ENCODE measurements at places on chromosomes 2 and 18.

DNA sequence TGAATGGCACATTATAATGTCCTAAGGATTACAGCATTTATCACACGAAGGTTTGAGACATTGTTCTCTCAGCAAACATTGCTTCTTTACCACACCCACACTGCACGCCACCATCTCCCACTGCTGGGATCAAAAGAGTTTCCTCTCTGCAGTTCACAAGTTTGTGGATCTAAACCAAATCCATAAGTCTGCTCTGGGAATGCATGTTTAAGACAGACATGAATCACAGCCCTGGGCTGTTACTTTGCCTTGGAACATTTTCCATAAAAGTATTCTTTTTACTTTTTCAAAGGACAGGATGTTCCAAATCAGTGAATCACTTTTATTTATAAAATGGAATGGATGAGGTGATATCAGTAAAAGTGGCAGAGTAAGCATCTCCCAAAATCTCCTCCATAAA lies 36.1 kb downstream of the STPG4 start:
- no peak for DNase-seq

DNA sequence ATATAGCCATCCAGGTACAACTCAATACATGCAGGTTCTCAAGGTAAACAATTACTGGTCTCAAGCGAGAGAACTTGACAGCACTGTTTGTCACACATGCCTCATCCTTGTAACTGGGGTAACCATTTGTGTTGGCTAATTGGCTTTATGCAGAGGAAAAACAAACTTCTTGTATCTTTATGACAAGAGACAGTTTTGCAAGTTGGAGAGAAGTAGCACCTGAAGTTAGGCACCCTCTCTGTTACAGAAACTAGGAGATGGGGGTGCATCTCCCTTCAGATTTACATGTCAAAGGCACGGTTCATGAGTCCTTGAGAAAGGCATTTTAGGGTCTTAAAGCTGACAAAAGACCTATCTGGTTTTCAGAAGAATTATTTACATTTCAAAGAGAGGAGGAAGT lies 241.7 kb downstream of the CD226 start:
- no peak for DNase-seq

DNA sequence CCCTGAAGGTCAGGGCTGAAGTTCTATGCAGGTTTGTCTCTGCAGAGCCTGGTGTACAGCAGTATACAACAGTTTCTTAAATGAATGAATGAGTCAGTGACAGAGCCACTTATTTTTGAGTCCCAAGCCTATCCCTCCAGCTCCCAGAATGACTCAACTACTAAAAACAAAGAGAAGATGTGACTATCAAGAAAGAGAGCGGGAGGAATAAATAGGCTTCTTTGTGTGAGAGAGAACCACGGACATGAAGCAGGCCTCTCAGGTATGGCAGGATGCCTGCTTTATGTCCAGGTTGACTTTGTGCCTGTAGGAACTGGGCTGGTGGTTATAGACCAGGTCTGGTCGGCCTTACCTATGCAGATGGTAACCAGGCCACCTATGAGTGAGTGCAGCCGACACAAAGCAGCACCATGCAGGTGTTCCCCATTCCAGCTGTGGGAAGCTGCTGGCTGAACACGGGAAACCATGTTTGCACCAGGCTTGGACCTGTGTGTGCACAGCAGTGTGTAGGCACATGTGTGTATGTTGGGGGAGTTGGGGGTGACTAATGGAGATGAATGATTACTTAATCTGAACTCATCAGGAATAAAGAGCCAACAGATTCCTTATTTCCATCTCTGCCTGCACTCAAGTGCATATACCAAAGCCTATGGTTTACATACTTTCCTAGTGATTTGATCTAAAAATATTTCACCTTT lies 171.0 kb downstream of the OSR1 start:
- DNase-seq = no peak

- no peak for DNase-seq
Measured at GRCh38 chr2:204860274-204860673, 315.0 kb downstream of the PARD3B start.

GRCh38 chr18:55515214-55515613 lies 72.8 kb downstream of the TCF4 start:
- no peak for DNase-seq

GRCh38 chr2:145789636-145790035 lies 1269.7 kb upstream of the ZEB2 start:
- no peak for DNase-seq

- no peak for DNase-seq
Measured at GRCh38 chr18:68219872-68220271, 495.0 kb downstream of the TMX3 start.

GRCh38 chr18:64401268-64402060 lies 252.6 kb upstream of the LINC00305 start:
- DNase-seq = no peak

DNA sequence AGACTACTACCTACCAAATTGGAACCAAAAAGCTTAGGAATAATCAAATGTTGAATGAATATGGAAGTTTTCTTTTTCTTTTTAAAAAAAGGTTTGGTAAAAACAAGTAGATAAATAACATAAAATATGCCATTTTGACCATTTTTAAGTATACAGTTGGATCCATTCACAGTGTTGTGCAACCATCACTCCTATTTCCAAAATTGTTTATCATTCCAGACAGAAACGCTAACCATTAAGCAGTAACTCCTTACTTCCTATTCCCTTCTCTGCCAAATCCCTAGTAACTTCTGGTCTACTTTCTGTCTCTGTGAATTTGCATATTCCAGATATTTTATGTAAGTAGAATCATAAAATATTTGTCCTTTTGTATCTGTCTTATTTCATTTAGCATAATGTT lies 39.8 kb downstream of the CD302 start:
- DNase-seq = no peak

- DNase-seq = no peak
Measured at GRCh38 chr2:235587202-235587601, 93.4 kb downstream of the AGAP1 start.

GRCh38 chr2:7225848-7226247 lies 308.6 kb downstream of the RNF144A start:
- no peak for DNase-seq

DNA sequence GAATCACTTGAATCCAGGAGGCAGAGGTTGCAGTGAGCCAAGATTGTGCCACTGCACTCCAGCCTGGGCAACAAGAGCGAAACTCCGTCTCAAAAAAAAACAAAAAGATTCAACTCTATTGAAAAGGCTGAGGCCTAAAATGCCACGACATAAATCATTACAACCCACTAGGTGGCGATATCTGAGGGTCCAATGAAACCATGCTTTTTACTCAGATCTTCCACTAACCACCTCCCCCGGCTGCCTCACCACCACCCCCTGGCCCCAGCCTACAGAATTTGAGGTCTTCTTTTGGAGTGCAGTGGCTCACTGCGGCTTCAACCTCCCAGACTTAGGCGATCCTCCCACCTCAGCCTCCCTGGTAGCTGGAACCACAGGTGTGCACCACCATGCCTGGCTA lies 57.5 kb downstream of the AP1S3 start:
- no peak for DNase-seq

GRCh38 chr2:46227022-46227421 lies 70.2 kb upstream of the EPAS1 start:
- DNase-seq = no peak

GRCh38 chr2:180662941-180663471 lies 317.4 kb upstream of the UBE2E3 start:
- DNase-seq = no peak

DNA sequence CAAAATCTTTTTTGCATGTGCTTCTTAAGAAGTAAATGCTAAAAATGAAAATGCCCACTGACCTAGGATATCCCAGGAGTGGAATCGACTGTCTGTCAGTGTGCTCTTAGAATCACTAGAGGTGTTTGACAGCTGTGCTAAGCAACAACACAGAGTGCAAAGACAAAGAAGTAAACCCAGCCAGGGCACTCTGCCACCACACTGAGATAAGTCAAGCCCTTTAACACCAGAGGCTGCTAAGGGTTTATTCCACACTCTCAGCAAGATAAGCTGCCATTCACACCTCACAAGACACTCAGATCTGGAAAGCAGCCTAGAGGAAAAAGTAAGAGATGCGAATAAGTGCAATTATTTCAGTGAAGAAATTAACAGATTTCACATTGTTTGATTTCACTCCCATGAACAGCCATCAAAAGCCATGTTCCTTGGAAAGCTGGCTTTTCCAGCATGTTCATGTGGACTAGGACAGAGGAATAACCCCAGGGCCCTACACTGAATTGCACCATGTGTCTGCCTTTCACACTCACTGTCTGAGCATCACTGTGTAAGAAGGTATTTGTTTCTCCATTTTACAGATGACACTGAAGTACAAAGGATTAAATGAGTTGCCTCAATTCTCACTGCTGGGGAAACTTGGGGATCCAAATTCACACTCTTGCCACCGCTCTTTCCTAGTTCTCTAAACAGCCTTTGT lies 6.0 kb upstream of the BMP10 start:
- DNase-seq = no peak

GRCh38 chr2:212005085-212005671 lies 533.4 kb downstream of the ERBB4 start:
- DNase-seq = peak; percentile 5

DNA sequence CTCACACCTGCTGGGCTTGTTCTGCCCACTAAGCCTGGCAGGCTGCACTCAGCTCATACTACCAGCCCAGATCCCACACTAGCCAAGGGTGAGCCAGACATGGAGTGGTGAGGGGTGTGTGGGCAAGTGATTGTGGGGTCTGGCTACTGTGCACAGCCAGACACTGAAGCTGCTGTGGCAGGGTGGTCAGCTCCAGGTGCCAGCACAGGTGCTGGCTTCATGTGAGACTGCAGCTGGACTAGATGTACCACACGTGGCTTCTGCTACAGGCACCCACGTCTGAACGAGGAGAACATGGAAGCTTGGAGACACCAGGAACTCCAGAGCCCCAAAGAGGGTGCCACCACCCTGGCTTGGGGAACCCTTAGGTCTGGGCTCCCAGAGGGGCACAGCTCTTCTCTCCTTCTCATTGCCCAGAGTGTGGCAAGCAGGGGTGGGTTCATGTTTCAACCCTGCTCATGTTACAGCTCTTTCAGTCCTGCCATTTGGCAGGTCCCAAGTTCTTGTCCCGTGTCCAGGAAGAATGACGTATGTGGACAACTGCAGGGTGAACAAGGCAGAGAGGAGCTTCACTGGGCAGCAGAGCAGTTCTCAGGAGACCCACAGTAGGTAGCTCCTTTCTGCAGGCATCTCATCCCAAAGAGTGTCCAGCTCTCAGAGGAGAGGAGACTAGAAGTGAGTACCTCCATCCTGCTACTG lies 1624.2 kb upstream of the TMEFF2 start:
- DNase-seq = no peak

DNA sequence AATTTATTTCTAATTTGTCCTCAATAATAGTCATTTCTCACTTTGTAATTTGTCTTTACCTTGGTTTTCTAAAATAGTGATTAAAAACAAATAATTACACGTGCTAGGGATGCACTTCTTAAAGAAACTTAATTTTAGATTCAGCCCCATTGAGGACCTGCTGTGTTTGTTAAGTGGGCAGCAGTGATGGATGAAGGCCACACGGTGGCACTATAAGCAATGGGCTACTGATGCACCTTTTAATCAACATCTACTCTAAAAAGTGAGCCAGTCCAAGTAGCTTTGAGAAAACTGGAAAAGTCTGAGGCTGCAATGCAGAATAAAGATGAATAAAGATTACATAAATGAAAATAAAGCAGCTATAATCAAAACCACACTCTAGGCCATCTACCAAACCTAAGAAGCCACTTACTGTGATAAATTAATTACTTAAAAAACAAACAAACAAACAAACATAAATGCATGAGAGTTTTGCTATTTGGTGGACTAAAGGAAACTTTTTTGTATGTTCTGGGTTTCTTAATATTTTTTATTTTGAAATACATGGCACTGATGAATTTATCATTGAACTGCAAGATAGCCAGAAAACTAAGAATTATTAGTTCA lies 89.3 kb downstream of the PDE11A start:
- DNase-seq = peak; percentile 45

DNA sequence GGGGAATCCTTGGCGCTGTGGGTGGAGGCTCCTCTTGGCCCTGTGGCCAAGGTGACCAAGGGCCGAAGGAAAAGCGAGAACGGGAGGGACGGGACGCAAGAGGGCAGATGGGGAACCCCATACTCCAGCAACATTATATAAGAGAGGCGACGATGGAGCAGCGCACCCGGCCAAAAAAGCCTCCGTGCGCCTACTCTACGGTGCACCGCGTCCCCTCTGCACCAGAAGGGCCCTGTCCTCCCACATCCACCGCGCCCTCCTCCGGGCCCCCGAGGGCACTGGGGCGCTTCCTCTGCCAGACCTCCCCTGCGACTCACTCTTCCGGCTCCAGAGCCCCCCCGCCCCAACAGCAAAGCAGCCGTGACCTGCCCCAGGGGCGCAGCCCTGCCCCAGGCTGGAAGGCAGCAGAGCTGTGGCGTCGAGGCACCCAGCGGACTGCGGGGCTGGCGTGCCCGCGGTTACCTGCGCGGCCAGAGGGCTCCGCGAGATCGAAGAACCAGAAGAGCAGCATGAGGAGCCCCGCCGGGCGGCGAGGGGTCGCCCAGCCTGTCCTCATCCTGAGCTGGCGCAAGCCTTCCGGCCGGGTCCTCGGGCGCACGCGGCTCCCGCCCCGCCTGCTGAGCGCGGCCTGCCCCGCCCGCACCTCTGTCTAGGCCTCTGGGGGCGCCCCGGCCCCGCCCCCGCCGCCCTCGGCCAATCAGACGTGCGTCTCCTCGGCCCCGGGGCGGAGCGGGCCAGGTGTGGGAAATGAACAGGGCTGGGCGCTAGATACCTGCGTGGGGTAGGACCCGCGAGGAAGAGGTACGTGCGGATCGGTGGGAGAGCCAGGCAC lies 106.3 kb upstream of the CD302 start:
- DNase-seq = peak; percentile 24

- no peak for DNase-seq
Measured at GRCh38 chr2:62826141-62826540, 120.6 kb downstream of the EHBP1 start.

GRCh38 chr2:119678021-119678656 lies 862 bp upstream of the TMEM177 start:
- peak; percentile 77 for DNase-seq

DNA sequence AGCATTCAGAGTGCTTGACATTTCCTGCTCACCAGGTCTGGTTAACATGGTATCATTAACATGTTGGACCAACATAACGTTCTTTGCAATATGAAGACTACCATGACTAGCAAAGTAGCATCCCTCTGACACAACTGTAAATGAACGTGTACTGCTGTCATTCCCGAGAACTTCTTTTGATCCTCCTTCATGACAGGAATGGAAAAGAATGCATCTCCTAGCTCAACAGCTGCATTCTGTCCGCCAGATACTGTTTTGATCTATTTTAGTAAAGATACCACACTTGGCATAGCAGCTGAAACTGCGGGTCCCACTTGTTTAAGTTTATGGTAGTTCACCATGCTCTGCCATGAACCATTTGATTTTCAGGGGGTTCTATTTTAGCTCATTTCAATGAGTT lies 144.2 kb upstream of the PARD3B start:
- DNase-seq = no peak

Measured in DMS153 (cell line).